ENCODE measurements at places on chromosomes 3 and 15. TPM values are rescaled to one million over a fixed set of nuclear protein-coding genes. Genes with fewer than 3 reads are reported as not detected.

CORO2B gene
- total RNA-seq = 32.6 TPM

DIS3L gene
- total RNA-seq = 30.0 TPM

FETUB gene
- not detected for total RNA-seq

GOLGA8Q gene
- total RNA-seq = not detected

EPHB3 gene
- 1.4 TPM for total RNA-seq

DUT gene
- total RNA-seq = 78.0 TPM

SMCO1 gene
- not detected for total RNA-seq

TTLL13 gene
- total RNA-seq = not detected

PLA2G4F gene
- not detected for total RNA-seq

TERC gene
- 343 TPM for total RNA-seq

CILP gene
- total RNA-seq = not detected

KBTBD12 gene
- total RNA-seq = not detected

COX17 gene
- 19.3 TPM for total RNA-seq

DYNC1LI1 gene
- 35.8 TPM for total RNA-seq

FYCO1 gene
- 11.3 TPM for total RNA-seq

KLHL40 gene
- not detected for total RNA-seq

PROS1 gene
- 25.3 TPM for total RNA-seq

CACNA2D3 gene
- total RNA-seq = under 0.01 TPM

RSL24D1 gene
- 98.9 TPM for total RNA-seq

COL8A1 gene
- total RNA-seq = 114 TPM

GNAT1 gene
- total RNA-seq = not detected

ZPLD1 gene
- total RNA-seq = not detected

POC1A gene
- total RNA-seq = 11.2 TPM
